ENCODE measurements at places on chromosomes 1 and 21. TPM values are rescaled to one million over a fixed set of nuclear protein-coding genes. Genes with fewer than 3 reads are reported as not detected.

- DNase-seq = no peak
Measured at GRCh38 chr1:13930151-13930550, 230.2 kb downstream of the PRDM2 start.

DNA sequence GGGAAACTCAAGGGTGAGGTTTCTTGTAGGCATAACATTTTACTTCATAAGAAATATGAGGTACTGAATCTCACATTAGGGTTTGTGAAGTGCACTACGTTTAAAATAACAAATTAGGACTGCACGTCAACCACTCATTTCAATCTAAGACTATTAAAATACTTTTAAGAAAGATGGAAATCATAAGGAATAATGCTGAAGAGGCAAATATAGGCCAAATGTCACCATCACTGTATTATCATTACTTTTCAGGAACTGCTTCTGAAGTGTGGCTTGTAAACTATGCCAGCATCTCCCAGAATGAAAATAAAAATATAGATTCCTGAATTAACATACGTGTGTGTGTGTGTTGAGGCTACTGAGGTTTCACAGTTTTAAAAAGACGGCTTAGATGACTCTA is 56.8 kb downstream of the INTS7 start:
- DNase-seq = no peak

DNA sequence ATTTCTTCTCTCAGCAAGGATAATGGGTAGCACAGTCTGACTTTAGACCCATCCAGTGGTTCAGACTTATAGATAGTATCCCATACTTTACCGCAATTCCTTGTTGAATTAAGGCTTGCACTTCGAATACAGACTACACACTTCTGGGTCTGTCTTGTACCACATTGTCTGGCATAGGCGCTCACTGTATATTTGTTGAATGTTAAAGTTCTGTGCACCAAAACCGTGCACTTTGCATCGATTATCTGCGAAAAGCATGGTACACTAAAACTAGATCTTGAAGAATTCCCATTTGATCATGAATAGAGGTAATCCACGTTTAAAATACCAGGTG is 556 bp upstream of the RYR2 start:
- DNase-seq = no peak

The FAM177B gene
- total RNA-seq = not detected

Data from mesothelial cell of epicardium (in vitro differentiated cells).